A172 (cell line): ENCODE measurements at places on chromosomes 5 and 9. TPM values are rescaled to one million over a fixed set of nuclear protein-coding genes. Genes with fewer than 3 reads are reported as not detected.
A peak's percentile ranks its signal among the peaks of the same experiment; 100 is the strongest.

The FOXI1 gene
- 0.10 TPM in 1 of 2 replicates, not detected in the other for total RNA-seq

The CDX1 gene
- not detected in 2 replicates for total RNA-seq

The NR5A1 gene
- total RNA-seq, result not detected in 2 replicates

The PCDHGA2 gene
- 0.57 and 1.1 TPM in 2 replicates for total RNA-seq

GRCh38 chr9:34599546-34599945 lies 10.0 kb upstream of the CNTFR start:
- DNase-seq, result no peak

- no peak for DNase-seq
Observed at GRCh38 chr9:92850898-92851297, 26.9 kb downstream of the ZNF484 start.

DNA sequence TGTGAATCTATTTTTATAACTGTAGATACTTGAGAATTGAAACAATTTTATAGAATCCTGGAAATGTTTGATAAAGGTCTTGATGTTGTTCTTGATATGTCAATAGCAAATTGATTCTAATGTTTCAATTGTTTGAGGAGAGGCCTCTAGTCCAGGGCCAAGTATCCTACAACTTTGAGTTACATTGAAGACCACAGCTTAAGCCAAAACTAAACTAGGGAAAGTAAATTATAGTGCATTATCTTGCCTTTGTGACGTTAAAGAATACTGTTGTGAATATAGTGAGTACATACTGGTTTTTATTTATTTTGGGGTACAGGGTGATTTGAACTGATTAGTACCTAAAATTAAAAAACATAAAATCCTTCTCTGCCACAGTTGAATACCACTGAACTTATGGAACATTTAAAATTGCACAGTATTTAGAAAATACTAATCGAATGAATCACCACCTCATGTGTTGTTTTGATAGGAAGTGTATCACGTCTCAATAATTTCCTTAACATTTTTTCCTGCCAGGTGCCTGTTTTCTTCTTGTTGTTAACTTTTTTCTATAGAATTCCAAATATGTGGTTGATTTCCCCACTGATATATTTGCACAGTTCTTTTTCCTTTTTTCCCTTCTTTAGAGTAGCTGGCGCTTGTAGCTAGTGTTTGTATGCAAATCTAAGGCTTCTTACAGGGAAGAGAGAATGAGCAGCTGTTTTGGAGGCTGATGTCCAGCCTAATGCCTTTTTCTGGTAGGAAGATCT lies 12.5 kb downstream of the ARHGEF28 start:
- DNase-seq, result peak; percentile 74

DNA sequence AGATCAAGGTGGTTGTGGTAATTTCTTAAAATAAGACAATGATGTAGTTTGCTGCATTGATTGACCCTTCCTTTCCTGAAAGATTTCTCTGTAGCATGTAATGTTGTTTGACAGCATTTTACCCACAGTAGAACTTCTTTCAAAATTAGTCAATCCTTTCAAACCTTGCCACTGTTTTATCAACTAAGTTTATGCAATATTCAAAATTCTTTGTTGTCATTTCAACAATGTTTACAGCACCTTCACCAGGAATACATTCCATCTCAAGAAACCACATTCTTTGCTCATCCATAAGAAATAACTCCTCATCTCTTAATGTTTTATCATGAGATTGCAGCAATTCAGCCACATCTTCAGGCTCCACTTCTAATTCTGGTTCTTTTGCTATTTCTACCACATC lies 43.8 kb downstream of the NR2F1 start:
- DNase-seq, result no peak

- DNase-seq, result no peak
Observed at GRCh38 chr5:36521219-36521618, 85.2 kb upstream of the SLC1A3 start.

- DNase-seq, result no peak
Observed at GRCh38 chr5:1800472-1801221, 560 bp upstream of the NDUFS6 start.

- no peak for DNase-seq
Observed at GRCh38 chr5:914612-915011, 21.9 kb downstream of the TRIP13 start.

DNA sequence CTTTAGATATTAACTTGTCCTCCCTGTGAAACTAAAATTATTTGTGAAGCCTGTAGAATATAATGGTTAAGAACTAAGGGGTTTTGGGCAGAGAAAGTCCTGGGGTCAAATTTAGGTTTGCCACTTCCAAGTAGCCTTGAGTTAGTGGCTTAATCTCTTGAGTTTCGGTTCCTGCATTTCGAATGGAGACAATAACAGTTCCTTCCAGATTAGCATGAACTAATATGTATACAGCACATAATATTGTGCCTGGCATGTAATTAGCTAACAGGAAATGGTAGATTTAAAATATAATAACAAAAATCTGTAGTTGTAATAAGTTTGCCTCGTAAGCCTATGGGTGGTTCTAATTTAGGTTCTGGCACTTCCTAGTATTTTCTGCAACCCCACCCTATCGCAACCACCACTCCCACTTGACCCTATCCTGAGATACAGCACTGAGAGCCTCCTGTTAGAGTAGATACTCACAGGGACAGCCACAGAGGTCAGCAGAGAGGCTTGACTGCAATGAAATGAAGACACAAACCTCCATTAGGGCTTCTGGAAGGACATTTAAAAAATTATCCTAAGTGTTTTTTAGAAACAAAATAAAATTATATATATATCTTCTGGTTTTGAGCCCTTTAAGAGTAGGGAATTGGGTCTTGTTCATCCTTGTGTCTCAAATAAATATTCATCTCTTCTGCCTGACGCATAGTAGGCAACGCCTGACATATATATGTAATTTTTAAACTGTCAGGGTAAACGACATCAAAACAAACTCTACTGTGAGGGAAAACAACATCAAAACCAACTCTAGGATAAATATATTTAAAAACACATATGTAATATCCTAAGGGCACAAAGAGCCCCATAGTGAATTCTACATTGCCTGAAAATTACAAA lies 8.5 kb downstream of the SPINK9 start:
- DNase-seq, result no peak

- no peak for DNase-seq
Observed at GRCh38 chr9:31302620-31303418, 1081.6 kb upstream of the ACO1 start.

- DNase-seq, result no peak
Observed at GRCh38 chr9:136728548-136729123, 14.1 kb downstream of the LCN10 start.
